SK-N-SH treated with all-trans-retinoic acid at 6 μM for 48 hours (cell line): ENCODE measurements at places on chromosomes 13 and 19.
A peak's percentile ranks its signal among the peaks of the same experiment; 100 is the strongest.

DNA sequence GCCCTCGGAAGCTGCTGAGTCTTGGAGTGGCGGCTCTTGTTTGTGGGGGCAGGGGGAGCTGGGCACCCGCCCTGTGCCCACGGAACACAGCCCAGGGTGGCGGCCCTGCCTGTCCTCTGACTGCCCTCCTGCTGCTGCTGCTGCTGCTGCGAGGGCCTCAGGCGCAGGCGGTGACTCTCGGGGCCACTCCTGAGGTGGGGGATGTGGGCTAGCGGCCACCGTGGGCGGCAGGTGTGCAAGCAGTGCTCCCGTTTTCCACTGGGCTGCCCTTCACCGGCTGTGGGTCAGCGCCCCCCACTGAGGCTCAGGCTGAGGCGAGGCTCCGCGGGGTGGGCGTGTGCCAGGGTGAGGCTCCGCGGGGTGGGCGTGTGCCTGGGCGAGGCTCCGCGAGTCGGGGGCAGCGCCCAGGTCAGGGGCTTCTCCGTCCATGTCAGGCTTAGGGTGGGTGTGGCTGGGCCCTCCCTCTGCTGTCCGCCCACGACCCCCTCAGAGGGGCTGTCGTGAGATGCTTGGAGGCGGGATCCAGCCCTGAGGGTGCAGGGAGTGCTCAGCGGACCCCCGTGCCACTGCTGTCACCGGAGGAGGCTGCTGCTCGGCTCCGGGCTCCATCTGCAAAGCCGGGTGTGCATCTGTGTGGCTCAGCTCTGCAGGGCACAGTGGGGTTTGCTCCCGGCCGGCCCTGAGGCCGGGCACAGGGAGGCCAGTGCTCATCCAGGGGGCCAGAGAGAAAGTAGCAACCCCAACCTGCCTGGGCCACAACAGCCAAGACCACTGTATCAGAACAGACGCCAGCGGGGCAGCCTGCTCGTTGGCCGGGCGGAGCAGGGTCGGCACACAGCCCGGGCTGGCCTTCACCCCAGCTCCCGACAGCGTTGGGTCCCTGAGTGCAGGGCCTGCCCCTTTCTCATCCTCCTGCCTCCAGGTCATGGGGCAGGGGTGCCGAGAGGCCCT lies 14.5 kb downstream of the CSNK1G2 start:
- no peak for ATAC-seq

GRCh38 chr13:111245576-111246384 lies 74.7 kb upstream of the TEX29 start:
- no peak for ATAC-seq

DNA sequence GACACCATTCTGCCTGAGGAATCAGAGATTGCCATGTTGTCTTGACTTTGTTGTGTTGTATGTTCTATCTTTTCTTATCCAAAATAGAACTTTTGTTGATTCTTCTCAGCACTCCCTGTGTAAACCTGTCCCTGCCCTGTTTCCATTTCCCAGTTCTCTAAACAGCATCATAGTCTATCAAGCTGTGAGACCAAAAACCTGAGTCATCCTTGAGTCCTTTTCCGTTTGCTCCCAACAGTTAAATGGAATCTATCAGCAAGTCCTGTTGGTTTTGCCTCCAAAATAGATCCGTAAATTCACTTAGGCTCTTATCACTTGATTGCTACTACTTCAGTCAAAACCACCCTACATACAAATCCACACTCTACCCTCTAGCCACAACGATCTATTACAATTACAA lies 667.1 kb downstream of the PCDH9 start:
- ATAC-seq, result no peak

DNA sequence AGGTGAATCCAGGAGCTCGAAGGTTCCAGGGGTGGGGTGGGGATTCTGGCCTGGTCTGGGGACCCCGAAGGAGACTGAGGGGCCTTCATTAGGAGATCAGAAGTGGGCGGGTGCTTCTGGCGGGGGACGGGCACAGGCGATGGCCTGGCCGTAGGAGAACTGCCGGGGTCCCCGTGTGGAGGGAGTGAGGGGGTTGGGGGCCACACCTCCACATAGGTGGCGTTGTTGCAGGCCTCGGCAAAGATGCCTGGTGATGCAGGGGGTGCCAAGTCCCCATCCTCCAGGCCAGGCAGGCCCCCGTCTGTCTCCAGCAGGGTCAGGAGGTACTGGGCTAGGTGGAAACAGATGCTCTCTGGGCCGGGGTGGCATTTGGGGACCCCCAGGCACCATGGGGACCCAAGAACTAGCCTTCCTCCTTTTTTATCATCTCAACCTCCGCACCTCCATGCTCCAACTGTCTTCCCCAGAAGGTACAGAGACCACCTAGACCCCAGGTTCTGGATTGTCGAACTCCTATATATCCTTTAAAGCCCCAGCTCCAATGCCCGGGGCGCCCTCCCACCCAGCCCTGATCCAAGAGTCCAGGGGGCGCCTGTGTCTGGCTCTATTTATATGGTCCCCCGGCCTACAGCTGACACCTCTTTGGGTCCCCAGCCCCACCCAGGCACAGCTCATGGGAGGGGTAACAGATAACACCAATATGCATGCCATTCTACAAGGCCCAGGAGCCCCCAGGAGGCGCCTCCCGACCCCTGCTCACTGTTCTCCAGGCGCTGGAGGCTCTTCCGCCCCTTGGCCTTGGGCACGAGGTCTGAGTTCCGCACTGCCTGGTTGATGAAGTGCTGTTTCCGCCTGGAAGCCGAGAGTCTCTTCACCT lies 8.2 kb downstream of the RNU6-9 start:
- ATAC-seq, result no peak

- no peak for ATAC-seq
Measured at GRCh38 chr19:2056837-2057192, 5.8 kb upstream of the MKNK2 start.

GRCh38 chr13:90800082-90800746 lies 547.3 kb upstream of the MIR17HG start:
- peak; percentile 79 for ATAC-seq

DNA sequence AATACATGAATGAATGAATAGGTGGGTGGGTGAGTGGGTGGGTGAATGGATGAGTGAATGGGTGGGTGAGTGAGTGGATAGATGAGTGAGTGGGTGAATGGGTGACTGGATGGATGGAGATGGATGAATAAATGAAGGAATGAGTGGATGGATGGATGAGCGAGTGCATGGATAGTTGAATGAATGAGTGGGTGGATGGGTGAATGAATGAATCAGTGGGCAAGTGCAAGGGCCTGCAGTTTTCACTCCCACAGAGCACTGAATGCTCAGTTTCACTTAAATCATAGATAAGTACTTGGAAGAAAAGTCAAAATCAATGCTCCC lies 12.4 kb downstream of the GAS6 start:
- ATAC-seq, result no peak

DNA sequence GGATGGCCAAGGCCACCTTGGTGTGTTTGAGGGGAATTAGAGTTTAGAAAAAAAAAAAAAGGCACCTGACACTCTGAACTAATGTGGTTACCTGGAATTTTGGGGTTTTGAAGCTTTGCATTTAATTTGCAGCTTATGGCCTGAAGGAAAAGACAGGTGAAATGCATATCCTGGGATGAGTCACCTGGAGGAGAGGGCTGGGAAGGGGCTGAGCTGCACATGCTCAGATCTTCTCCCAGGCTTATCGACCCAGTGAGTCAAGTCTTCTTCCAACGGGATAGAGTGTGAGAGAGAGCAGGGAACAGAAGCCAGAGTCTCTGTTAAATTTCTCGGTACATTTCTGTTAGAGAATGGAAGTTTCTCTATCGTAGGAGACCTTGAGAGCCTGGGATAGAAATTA lies 29.7 kb upstream of the ALOX5AP start:
- no peak for ATAC-seq

GRCh38 chr19:39110263-39110967 lies 15.2 kb upstream of the PAK4 start:
- peak; percentile 87 for ATAC-seq

GRCh38 chr19:16778796-16779411 lies 50.3 kb upstream of the SIN3B start:
- ATAC-seq, result peak; percentile 86

DNA sequence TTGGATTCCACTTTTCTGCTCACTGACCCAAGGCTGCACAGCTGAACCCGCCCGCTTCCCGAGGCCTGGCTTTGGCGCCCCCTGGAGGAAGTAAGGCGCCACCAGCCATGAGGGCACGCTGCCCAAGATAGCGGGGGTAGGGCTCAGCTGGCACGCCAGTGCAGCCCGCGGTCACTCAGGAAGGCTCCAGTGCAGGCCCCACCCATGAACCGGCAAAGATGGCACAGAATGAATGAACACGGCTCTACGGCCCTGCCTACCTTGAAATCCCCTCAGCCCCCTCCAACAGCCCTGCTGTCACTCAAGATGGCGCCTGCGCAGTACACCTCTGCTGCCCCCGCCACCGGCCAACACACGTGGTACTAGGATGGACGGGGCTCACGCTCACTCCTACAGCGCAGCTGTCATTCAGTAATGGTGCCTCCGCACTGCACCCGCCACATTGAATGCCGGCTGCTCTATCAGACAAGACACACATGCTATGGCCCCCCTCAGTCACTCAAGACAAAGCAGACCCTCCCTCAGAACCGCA lies 3.0 kb downstream of the PEG3 start:
- ATAC-seq, result no peak; the same call in 2 of the 3 replicates

DNA sequence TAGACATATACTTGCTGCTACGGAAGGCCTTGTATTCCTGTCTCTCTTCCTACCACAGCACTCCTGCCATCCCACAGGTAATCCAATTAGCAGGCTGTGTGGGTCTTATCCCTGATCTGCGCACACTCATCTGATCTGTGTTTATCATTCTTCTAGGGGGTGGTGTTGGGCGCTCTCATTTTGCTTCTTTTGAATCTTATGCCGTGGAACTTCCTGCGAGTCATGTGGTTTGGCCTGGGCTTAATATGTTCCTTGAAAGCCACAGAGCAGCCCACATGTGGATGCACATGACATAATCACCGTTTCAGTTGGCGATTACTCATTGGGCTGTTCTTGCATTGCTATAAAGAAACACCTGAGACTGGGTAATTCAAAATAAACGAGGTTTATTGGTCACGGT lies 7.5 kb downstream of the RASA3 start:
- no peak for ATAC-seq

GRCh38 chr13:113633485-113633873 lies 24.5 kb downstream of the ATP4B start:
- ATAC-seq, result no peak

GRCh38 chr13:85508683-85509329 lies 290.4 kb downstream of the SLITRK6 start:
- ATAC-seq, result peak; percentile 56

GRCh38 chr13:27704681-27705080 lies 83.0 kb downstream of the POLR1D start:
- ATAC-seq, result no peak

GRCh38 chr19:38974624-38975213 lies 823 bp downstream of the FBXO17 start:
- peak; percentile 9; the same call in 2 of the 3 replicates for ATAC-seq

- ATAC-seq, result peak; percentile 81
Measured at GRCh38 chr13:31797154-31797775, 57.9 kb downstream of the RXFP2 start.
